Motor neuron (in vitro differentiated cells): ENCODE measurements at places on chromosomes 5 and 9.
A peak's percentile ranks its signal among the peaks of the same experiment; 100 is the strongest.

GRCh38 chr9:123718188-123718587, 211.7 kb downstream of the DENND1A start:
- no peak for ATAC-seq

GRCh38 chr5:141732417-141732816, 50.4 kb upstream of the ARAP3 start:
- no peak for ATAC-seq

GRCh38 chr5:99929806-99930135, 605.4 kb upstream of the FAM174A start:
- ATAC-seq = no peak

DNA sequence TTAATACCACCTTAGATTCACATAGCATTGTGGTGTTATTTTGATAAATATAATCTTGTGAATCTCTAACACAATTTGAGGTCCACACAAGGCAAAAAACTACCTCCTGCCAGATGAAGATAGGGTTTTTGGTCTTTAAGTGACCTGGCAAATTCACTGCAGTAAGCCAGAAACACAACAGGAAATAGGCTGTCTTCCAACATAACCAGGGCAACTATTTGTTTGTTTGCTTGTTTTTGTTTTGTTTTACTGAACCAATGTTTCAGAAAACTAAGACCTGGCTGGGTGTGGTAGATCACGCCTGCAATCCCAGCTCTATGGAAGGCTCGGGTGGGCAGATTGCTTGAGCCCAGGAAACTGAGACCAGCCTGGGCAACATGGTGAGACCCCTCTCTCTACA, 95.5 kb downstream of the USP20 start:
- ATAC-seq = no peak

- ATAC-seq = peak; percentile 38
Measured at GRCh38 chr5:140631831-140632365, 1.1 kb downstream of the CD14 start.

GRCh38 chr5:11658376-11658775, 245.9 kb downstream of the CTNND2 start:
- ATAC-seq = peak; percentile 62

DNA sequence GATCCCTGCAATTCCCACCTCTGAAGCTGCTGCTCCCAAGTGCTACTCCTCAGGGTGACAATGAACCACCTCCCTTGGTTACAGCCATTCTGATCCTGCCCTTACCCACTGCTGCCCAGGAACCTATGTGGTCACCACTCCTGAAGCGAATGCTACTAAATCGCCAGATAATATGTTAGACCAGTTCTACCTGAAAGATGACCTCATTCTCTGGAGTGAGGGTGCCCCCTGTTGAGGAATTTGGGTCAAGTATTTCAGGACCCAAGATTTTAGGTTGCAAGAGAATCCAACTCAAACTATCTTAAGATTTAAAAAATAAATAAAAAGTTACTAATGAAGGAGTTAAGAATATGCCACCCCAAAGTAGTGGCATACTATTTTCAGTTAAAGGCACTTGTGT, 5.8 kb upstream of the SNAPC3 start:
- ATAC-seq = peak; percentile 46

DNA sequence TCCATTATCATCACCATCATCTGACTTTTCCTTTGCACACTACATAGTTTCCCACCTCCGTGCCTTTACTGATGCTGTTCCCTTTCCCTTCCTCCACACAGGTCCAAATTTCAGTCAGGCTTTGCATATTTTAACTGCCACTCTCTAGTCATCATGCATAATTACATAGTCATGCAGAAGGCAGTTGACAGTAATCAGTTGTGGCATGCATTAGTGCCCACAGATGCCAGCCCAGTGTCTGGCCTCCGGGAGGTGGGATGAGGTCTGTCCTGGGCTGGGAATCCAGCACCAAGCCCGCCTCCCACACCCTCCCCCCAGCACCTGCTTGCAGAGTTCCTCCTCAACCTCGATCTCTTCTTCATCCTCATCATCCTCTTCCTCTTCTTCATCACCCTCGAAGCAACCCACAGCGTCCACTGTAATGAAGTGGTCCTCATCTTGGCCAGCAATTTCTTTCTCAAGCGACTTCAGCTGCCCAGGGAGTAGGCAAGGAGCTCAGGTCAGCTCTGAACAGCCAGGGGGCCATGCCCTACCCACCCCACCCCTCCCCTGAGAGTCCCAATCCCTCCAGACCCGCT, 8.8 kb downstream of the BBLN start:
- no peak for ATAC-seq

DNA sequence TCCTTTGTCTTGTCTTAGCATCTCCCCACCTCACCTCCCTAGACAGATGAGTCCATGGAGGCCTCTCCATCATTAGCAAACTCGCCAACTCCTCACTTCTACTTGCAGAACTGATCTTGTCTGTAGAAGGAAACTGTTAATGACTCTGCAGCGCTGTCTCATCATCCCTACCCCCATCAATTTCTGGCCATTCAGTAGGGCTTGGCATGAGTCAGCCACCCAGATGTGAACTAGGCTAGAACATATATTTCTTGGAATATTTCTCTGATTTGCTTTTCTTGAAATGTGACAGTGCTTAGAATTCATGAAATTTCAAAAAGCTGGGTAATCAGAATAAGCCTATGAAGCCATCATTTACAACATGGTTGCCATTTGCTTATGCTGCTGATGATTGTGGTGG, 1125.0 kb upstream of the DMAC1 start:
- ATAC-seq = peak; percentile 65

- no peak for ATAC-seq
Measured at GRCh38 chr5:22514231-22514630, 338.9 kb downstream of the CDH12 start.

DNA sequence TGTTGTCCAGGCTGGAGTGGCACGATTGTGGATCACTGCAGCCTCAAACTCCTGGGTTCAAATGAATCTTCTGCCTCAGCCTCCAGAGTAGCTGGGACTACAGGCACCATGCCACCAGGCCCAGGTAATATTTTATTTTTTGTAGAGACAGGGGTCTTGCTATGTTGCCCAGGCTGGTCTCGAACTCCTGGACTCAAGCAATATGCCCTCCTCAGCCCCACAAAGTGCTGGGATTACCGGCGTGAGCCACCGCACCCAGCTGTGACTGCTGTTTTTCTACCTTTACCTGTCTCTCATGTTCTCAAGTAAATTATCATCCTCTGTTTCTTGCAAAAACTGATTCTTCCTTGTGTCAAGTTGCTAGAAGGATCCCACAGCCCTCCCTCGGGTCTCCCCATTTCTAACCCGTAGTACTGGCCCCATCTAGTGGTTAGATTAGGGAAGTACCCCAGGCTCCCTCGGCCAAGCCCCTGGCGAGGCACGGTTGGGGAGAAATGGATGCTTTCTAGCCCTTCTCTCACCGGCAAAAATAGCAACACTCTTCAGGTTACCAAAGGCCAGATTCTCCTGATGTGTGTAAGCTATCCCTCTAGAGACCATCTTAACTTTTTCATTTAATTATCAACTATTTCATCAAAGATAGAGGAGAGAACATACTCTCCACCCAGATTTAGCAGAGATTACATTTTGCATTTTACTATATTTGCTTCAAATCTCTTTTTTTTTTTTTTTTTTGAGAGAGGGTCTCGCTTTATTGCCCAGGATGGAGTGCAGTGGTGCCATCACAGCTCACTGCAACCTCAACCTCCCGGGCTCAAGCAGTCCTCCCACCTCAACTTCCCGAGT, 19.2 kb upstream of the TOR1B start:
- peak; percentile 93 for ATAC-seq

- ATAC-seq = peak; percentile 99
Measured at GRCh38 chr9:107465467-107466451, 23.8 kb downstream of the KLF4 start.

- ATAC-seq = no peak
Measured at GRCh38 chr5:163535290-163535689, 29.9 kb downstream of the MAT2B start.

- ATAC-seq = peak; percentile 83
Measured at GRCh38 chr5:2801577-2802525, 50.4 kb upstream of the IRX2 start.

GRCh38 chr9:96219026-96219899, 82.7 kb downstream of the HSD17B3 start:
- no peak for ATAC-seq

DNA sequence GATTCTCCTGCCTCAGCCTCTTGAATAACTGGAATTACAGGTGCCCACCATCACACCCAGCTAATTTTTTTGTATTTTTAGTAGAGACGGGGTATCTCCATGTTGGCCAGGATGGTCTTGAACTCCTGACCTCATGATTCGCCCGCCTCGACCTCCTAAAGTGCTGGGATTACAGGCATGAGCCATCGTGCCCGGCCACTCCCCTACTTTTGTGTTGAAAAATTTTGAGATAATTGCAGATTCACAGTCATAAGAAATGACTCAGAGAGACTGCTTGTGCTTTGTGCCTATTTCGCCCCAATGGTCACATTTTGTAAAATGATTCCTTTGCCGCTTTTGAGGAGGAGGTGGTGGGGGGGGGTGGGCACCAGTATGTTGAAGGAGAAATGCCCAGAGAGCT, 48.1 kb upstream of the SH3PXD2B start:
- no peak for ATAC-seq

- peak; percentile 50 for ATAC-seq
Measured at GRCh38 chr9:21311889-21312288, 6.8 kb upstream of the IFNA5 start.

- peak; percentile 53 for ATAC-seq
Measured at GRCh38 chr9:86093788-86094555, 5.4 kb downstream of the GOLM1 start.

- no peak for ATAC-seq
Measured at GRCh38 chr5:81207009-81207408, 26.1 kb upstream of the CKMT2 start.

- ATAC-seq = no peak
Measured at GRCh38 chr5:141807732-141808131, 70.5 kb downstream of the PCDH1 start.

- ATAC-seq = no peak
Measured at GRCh38 chr5:119036101-119036762, 34.7 kb upstream of the DMXL1 start.

DNA sequence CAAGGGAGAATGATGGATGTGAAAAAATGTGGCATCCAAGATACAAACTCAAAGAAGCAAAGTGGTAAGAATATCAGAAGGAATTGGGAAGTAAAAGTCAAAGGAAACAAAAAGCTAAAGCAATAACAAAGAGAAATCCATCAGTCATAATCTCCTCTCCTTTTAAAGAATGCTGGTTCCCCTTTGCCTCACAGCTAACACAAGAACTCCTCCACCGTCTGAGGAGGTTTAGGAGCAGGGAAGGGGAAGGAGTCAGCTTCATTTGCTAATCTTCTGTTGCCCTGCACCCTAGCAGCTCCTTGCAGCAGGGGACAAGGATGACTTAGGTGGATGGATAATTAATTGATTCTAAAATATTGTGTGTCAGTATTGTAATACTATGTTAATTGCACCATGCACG, 16.4 kb downstream of the CD274 start:
- no peak for ATAC-seq

DNA sequence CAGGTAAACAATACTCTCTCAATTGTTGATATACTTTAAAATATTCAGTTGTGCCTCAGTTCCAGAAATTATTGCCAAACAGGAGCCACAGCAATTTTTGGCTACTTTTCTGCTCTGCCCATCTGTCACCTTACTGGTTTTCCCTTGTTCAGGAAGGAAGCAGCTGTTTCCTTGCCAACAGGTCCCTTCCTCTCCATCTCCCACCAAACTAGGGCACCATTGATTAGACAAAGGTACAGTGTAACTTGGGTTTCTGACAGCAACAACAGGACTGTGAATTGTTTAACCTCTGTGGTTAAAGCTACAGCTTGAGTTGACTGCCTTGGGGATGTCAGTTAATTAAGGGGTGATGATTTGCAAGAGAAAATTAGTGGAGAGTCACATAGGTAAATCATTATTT, 76.9 kb downstream of the PIP5K1B start:
- ATAC-seq = no peak

- ATAC-seq = no peak
Measured at GRCh38 chr5:7391215-7391614, 4.7 kb upstream of the ADCY2 start.

GRCh38 chr5:7686794-7687193, 164.1 kb downstream of the CFAP90 start:
- ATAC-seq = no peak

- ATAC-seq = no peak
Measured at GRCh38 chr5:17398866-17399835, 98.9 kb upstream of the TAF11L2 start.

GRCh38 chr5:142314606-142315005, 10.2 kb downstream of the SPRY4 start:
- no peak for ATAC-seq
